Occipital lobe (tissue), 3 donors: ENCODE measurements at places on chromosomes 11 and 22. TPM values are rescaled to one million over a fixed set of nuclear protein-coding genes. Genes with fewer than 3 reads are reported as not detected.

DNA sequence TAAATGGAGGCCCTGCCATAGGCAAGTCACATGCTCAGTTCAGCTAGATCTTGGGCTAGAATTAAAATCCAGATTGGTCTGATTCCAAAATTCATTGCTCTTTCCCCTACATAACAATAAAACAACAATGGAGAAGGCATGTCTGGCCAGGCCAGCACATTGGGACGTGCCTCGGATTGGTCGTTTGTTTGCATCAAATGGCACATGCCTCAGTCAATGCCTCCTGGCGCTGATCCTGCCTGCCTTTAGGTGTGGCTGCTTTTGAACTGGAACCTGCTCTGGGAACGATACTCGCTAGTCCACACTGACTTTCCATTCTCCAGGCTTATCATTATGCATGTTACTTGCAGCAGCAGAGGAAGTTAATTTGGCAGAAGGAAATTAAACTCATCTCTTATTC, 322.1 kb downstream of the NELL1 start:
- DNase-seq = no peak

LGALS12 gene
- not detected for total RNA-seq

- DNase-seq = peak; percentile 56
Measured at GRCh38 chr11:72750086-72750485, 2.1 kb downstream of the ARAP1 start.

DNA sequence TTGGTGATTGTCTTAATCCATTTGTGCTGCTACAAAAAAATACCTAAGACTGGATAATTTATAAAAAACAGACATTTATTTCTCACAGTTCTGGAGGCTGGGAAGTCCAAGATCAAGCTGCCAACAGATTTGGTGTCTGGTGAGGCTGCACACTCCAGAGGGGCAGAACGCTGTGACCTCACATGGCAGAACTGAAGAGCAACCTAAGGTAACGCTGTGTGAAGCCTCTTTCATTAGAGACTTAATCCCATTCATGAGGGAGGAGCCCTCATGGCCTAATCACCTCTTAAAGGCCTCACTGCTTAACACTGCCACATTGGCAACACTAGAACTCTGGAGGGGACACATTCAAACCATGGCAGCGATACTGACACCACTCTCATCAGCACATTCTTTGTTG, 42.7 kb upstream of the BIRC3 start:
- DNase-seq = no peak

GRCh38 chr11:118511601-118512000, 15.7 kb upstream of the TTC36 start:
- DNase-seq = no peak

DNA sequence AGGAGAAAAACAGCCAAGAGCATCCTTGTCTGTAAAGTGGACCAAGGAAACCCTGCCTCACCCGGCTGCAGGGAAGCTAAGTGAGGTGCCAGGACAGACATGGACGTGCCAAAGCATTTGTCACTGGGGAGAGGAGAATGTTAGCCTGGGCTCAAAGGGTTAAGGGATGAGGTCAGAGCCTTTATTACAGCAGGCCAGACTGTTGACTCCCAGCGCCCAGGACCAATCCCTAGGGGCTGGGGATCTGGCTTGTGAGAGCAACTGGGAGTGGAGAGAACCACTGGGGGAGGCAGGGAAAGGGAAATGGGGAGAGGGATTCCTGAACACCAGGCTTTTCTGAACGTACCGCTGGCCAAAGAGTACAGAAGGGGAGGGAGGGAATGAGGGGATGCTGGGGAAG, 2.6 kb downstream of the CHRM1 start:
- DNase-seq = no peak

- no peak for DNase-seq
Measured at GRCh38 chr11:47688991-47689390, 26.2 kb downstream of the AGBL2 start.

- DNase-seq = no peak
Measured at GRCh38 chr11:66118847-66119246, 48.8 kb downstream of the PACS1 start.

RAG1 gene
- total RNA-seq = 0.94 TPM

DNA sequence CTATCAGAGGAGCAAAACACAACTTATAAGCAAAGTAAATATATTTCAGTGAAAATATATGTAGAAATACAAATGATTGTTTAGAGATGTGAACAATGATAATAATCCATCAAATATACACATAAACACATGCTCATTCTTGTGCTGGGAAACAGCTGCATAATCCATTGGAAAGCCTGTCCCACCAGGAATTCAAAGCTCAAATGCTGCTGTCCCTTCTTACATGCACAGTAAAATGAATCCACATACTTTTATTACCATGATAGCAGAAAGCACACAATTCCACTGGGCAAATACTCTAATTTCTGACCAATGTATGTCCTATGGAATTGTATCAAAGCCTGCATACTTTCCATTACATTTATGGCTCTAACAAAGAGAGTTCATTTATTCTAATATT, 44.5 kb downstream of the SOX6 start:
- DNase-seq = no peak

- DNase-seq = no peak
Measured at GRCh38 chr11:112615238-112615637, 346.0 kb upstream of the NCAM1 start.

MRGPRX3 gene
- not detected for total RNA-seq

GRCh38 chr11:93330446-93330984, at the start of gene DEUP1:
Gene DEUP1 (plus strand): TSS chr11:93330742. CDS start chr11:93332260, 1,518 bp downstream.
- DNase-seq = no peak

DNA sequence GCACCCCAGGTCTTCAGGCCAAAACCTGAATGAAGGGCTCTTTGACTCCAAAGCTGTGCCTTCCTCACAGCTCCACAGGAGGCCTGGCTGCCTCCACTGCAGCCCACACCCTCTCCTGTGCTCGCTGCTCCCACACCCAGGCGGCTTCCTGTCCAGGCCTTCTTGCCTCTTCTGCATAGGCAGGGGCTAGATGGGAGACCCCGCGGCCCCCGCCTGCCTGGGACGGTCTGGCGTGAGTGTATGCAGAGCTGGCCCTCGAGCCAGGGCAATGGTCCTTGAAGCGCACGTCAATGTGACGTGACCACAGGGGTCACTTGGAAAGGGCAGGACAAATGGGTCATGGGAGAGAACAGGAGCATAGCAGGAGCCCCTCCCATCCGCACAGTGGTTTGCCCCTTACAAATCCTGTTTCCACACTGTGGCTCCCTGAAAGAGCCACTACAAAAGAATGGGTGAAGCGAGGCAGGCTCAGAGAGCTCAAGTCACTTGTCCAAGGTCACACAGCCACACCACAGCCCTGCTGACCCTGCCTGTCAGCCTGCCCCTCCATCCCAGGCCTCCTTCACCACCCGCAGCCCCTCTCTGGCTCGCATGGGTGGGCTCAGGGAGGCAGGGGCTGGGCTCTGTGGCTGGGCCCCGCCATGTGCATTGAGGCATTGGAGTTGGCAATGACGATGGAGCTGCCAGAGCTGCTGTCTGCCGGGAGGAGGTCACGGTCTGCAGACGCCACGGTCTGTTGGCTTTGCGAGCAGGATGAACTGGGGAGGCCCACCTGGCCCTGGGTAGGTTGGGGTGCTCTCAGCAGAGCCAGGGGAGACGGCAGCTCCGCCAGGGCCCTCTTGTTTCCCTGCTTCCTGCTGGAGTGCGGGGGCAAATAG, 71.2 kb upstream of the WNT11 start:
- no peak for DNase-seq

DNA sequence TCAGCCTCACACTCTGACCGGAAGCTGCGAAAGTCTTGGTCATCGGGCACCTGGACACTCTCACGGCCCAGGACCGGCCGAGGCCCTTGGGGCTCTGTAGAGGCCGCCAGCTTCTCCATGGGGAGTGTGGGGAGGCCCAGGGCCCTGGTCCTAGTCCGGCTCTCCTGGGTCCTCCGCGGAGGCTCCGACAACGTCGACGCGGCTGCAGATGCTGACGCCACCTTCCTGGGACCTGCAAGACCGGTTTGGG, 12.9 kb downstream of the STARD10 start:
- no peak for DNase-seq

- no peak for DNase-seq
Measured at GRCh38 chr11:120229451-120230424, 10.2 kb upstream of the POU2F3 start.

XKR3 gene
- total RNA-seq = not detected

DNA sequence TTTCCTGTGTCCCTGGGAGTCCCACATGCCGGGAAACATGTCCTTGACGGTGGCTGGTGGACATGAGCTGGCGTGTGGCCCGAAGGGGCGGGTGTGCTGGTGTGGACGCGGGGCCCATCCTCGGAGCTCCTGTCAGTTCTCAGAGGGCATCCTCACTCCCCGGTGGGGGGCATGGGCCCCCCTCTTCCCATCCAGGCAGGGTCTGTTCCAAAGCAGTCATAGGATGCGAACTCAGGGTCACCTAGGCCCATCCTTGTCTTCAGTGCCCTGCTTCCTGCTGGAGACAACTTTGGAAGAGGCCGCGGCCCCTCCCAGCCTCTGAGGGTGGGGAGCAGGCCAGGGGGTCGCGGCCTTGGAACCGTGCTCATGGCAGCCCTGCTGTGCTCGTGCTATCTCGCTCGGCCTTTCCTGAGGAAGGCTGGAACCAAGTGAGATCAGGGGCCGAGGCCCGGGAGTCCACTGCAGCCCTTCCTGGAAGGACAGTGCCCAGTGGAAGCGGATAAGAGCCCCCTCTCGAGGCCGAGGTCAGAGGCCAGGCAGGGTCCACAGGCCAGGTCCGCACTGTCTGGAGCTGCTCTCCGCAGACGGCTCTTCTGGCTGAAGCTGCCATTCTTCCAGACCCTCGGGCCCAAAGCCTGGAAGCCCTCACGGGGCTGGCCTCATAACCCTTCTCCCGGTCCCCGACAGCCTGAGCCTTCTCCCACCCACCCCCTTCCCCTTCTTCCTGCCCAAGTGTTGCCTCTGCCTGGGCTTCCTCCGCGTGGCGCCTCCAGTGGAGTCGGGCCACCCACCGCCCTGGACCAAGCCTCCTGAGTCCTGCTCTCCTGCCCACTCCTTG, 8.7 kb downstream of the GRK2 start:
- no peak for DNase-seq

DNA sequence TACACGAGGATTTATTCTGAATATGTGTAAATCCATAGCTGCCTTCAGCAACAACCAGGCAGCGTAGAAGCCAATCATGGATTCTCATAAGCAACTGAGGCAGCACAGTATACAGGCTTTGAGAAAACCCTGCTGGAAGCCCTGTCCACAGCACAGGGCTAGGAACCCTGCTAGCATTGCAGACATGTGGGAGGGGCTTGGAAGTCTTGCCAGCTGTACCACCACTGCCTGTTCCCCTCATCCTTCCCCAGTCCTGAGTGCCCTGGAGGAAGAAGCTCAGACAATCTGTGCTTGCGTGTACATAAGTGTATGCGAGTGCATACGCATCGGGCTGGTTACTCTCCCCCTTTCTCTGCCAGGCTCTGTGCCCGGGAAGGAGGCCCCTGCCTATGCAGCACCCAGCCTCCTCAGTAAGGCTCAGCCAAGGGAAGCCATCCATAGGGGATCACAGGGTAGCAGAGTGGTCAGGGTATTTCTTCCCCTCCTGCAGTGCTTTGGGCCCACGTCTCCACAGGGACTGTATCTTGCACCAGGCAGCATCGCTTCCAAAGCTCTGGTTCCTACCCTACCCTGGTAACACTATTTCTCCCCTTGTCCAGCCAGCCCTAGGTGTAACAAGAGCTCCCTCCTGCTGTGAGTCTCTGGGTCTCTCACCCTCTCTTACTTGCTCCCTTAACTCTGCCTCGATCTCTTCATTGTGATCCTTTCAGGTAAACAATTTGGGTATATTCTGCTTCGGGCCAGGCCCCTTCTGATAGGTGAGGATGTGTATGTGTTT, 90.5 kb downstream of the GALNT18 start:
- no peak for DNase-seq

- no peak for DNase-seq
Measured at GRCh38 chr22:31289344-31289743, 2.9 kb downstream of the PIK3IP1 start.

GRCh38 chr11:2551131-2551530, 106.3 kb downstream of the KCNQ1 start:
- no peak for DNase-seq

DNA sequence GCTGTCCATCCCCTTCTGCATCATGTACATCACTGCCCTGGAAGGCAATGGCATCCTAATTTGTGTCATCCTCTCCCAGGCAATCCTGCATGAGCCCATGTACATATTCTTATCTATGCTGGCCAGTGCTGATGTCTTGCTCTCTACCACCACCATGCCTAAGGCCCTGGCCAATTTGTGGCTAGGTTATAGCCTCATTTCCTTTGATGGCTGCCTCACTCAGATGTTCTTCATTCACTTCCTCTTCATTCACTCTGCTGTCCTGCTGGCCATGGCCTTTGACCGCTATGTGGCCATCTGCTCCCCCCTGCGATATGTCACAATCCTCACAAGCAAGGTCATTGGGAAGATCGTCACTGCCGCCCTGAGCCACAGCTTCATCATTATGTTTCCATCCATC, 337 bp downstream of the OR52B6 start:
- no peak for DNase-seq

OR51E2 gene
- not detected for total RNA-seq

TPBGL gene
- total RNA-seq = under 0.01 TPM

- DNase-seq = no peak
Measured at GRCh38 chr11:3810951-3811350, 2.6 kb downstream of the PGAP2 start.

KRTAP5-9 gene
- total RNA-seq = not detected

DNA sequence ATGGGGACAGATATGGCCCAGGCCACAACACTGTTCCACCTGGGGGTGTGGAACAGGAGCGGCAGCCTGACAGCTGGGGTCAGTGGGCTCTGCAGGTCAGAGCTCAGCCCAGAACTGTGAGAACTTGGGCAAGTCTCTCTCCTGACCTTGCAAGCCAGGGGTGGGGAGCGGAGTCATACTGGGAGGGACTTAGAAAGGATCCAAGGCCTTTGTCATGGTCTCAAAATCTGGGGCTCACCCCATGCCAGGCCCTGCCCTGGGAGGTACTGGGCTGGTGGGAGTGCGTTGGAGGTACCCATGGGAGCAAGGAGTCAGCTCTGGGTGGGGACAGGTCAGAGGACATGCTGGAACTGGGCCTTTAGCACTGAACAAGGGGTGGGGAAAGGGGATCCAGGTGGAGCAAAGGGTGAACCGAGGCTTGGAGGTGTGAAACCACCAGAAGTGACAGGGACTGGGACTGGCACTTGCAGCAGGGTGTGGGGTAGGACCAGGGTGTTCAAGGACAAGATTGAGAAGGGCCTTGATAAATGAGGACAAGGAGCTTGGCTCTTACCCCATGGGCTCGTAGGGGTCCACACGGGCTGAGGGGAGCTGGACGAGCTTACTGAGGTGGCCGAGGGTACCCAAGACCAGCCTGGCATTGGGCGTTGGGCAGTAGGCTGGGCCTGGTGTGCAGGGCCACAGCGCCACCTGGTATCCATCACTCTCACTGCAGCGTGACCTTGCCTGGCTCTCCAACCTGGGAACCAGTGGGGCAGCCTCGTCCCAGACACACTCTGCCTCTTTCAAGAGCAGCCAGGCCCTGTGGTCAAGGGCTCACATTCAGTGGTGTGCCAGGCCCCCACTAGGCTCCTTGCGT, 7.4 kb upstream of the PMM1 start:
- peak; percentile 11 for DNase-seq

- DNase-seq = no peak
Measured at GRCh38 chr11:125264100-125265022, 99.8 kb downstream of the PKNOX2 start.

RHOD gene
- total RNA-seq = not detected

KDM4D gene
- 1.9 TPM for total RNA-seq

PGA5 gene
- not detected for total RNA-seq
